ENCODE measurements at places on chromosomes 16 and 17.

DNA sequence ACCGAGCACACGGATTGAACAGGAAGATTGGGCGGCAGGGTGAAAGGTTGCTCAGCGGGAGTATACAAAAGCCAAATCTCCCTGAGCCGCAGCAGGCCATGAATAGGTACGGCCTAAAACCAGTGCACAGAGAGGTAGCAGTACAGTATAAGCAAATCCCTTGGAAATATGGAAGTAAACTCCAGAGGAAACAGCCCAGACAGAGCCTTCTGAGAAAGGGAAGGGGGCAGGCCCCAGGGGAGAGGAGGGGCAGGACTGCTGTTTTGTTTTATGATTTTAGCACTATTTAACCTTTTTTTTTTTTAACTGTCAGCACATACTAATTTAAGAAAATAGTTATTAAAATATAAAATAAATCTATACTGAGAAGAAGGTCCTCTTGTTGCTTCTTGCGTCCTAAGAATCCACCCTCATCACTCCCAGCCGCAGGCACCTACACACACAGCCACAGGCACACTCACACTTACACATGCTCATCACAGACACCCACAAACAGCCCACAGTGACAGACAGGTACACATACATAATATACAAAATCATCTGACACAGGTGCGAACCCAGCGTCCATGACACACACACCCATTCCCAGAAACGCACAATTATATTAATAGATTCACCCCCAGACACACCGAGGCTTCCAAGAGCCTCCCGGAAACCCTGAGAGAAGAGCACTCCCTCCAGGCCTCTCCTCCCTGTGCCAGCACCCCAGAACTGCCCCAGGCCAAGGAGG, 12.8 kb downstream of the PLXDC1 start:
- DNase-seq: no peak

DNA sequence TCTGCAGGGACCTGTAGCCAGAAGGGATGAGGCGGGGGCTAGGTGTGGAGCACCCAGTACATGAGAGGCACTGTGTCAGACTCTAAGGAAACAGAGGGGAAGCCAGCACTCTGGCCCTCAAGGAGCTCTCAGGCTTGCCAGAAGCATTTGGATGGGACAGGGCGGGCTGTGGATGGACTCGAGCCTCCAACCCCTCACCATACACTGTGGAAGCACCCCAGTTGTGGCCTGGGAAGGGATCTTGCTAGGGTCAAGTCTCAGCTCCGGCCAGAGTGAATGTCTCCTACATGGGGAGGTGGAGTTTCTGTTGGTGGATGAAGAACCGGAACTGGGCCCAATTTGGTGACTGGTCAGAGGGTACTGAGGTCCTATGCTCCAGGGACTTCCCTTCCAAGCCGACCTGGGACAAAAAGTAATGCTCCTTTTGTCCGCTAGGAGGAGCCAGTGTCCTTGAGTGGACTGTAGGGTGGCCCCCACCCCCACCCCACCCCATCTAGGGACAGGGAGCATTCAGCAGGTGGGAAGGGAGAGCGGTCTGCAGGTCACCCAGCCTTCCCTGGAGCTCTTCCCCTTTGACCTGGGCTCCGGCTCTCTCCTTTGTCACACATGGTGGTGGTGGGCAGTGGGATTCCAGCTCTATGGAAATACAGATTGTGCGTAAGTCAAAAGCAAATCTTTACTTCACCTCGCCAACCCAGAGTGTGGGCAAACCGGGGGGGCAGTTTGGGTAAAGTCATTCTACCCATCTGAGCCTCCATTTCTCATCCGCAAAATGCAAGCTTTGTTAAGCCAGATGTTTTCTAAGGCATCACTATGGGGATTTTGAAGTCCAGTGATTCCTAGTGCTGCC, 20.4 kb upstream of the PHB1 start:
- peak; percentile 2 for DNase-seq

DNA sequence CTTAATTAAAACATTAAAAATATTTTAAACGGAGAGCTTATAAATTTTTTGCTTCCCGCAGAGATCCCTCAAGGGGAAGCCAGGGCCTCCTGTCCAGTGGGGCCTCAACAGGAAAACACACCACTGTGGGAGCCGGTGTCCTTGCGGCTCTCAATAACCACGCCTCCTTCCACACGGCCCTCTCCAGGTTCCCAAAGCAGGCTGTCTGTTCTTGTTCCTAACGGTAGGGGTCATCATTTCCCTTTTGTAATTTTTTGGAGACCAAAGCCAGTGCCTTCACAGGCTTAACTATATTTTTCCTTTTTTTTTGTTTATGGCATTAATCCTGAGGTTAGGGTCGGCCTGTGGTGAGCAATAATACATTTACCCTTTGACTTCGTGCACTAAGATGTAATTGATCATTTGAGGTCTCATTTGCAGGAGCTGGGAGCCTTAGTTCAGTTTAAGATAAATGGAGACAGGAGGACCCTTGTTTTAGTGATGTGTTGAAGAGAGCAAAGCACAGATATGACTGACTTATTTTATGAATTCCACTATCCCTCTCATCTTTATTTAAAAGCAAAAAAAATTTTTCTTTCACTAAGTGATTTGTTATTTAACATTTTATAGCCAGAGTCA, 77.5 kb upstream of the N4BP1 start:
- peak; percentile 23 for DNase-seq

GRCh38 chr16:47449788-47450187, 11.1 kb downstream of the ITFG1 start:
- no peak for DNase-seq

GRCh38 chr16:2692948-2693651, 10.8 kb downstream of the KCTD5 start:
- DNase-seq: peak; percentile 44

DNA sequence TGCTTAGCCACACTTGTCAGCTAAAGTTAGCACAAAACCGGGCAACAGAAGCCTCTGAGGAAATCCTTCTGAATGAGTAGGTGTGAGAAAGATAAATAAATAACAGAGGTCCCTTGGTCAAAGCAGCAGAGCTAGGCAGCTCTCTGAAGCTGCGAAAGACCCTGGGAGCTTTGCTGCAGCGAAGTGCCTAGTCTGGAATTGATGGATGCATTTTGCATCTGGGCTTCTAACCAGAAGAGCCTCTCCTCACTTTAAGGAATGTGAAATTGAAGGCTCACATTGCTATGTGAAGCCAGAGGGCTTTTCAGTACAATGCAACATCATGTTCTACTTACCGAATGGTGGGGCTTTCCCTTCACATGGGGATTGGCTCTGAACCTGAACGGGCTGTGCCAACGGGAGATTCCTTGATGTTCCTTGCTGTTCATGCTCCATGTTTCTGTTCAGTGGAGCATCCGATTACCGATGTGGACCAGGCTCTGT, 274.6 kb downstream of the HS3ST3B1 start:
- no peak for DNase-seq

GRCh38 chr16:26330654-26331053, 638.9 kb downstream of the HS3ST4 start:
- DNase-seq: no peak

DNA sequence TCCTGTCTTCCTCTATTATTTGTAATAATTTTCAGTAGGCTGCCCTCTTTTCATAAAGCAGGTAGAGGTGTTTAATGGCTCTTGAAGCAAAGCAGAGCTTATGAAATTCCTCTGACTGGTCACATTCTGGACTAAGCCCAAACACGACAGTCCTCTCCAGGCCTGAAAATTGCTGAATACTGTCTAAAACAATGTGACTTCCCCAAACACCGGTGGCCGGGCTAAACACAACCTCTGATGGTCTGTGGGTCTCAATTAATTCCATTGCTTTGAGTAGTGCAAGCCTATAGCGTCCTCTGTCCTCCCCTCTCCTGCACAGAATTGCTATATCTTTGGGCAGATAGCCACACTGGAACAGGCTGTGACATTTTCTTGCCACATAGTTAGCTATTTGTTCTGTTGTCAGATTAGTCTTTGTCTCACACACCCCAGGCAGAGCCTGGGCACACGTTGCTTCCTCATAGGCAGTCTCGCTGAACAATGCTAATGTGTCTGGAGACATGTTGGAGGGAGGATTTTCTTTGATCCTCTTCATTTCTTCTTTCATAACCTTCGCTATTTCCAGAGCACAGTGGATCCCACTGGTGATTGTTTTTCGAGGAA, 10.8 kb upstream of the SLFN12L start:
- DNase-seq: no peak

DNA sequence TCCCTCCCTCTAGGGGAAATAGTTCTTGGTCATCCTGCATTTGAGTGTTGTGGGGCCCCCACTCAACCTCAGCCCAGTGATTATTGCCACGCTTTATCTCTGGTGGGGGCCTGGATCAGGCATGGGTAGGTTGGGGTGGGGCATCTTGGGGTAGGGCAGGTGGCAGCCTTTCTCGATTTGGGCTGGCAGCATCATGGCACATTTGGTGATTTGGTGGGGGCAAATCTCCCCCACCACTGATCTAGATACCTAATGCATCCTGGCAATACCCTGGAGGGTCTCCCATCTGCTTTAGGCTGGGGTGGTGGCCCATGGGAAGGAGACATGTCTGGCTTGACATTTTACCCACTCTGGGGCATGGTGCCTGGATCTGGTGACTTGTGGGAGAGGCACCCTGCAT, 40.2 kb downstream of the NLRP1 start:
- no peak for DNase-seq

- no peak for DNase-seq
These were observed 722 bp downstream of the RASL10B start for GRCh38 chr17:35731917-35732805.

DNA sequence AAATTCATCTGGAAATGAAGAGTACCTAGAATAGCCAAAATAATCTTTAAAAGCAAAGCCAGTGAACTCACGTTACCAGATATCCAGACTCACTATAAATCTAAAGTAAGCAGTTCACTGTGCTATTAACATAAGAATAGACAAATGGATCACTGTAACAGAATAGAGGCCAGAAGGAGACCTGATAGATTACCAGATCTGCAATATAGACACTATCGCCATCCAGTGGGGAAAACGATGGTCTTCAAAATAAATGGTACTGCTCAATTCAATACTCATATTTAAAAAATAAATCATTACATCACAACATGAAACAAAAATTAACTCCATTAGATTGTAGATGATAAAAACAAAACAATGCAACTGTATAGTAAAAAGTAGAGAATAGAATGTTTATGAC, 158.6 kb upstream of the CDH8 start:
- DNase-seq: no peak

DNA sequence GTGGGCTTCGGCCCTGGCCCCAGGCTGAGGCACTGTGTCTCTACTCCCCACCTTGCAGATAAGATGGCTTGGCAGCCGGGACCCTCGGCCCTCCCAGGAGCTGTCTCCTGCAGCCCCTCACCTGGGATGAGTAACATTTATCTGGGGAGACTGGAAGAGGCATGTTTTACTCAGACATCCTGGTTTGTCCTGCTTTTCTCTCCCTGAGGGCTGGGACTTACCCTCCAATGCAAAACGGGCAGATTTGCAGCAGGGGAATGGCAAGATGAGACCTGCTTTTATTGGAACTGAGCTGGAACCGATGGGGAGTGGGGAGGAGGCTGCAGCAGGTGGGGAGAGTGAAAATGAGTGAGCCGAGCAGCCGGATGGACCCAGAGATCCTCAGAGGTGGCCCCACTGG, 27.3 kb upstream of the UBE2G1 start:
- DNase-seq: no peak

DNA sequence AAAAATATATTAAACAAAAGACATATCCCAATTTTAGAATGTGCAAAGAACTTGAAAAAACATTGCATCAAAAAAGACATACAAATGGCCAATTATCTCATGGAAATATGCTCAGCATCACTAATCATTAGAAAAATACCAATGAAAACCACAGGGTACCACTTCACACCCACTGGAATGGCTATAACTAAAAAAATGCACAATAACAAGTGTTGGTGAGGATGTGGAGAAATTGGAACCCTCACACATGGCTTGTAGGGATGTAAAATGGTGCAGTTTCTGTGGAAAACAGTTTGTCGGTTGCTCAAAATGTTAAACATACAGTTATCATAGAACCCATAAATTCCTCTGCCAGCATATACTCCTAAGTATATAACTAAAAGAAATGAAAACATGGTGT, 796 bp upstream of the PSMB6 start:
- no peak for DNase-seq

DNA sequence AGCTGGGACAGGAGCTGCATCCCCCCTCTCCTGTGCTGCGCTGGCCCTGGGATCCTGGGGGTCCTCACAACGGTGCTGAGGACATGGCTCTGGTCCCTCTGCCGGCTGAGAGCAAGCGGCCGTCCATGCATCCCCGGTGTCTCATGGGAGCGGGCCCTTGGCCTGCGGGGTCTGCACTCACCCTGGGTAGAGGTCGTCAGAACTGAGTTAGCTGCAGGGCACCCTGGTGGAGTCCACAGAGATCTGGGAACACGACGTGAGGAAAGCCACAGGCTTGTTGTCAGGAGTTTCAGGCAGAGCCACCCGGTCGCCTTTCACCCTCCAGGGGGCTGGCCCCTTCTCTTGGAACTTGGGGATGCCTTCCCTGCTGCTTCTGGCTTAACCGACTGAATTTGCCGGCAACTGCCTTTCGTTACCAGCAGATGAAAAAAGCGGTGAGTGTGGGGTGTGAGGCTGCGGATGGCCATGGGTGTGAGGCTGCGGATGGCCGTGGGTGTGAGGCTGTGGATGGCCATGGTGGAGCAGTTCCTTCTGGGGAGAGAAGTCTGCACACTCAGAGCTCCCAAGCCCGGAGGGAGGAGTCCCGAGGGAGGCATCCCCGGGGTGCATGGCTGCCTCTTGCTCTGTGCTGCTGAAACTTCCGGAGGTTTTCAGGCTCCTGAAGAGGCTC, 81.7 kb downstream of the LMF1 start:
- DNase-seq: no peak

- no peak for DNase-seq
These were observed 292.4 kb upstream of the AXIN2 start for GRCh38 chr17:65853816-65854215.

GRCh38 chr17:17824119-17824782, 12.5 kb downstream of the SREBF1 start:
- no peak for DNase-seq

DNA sequence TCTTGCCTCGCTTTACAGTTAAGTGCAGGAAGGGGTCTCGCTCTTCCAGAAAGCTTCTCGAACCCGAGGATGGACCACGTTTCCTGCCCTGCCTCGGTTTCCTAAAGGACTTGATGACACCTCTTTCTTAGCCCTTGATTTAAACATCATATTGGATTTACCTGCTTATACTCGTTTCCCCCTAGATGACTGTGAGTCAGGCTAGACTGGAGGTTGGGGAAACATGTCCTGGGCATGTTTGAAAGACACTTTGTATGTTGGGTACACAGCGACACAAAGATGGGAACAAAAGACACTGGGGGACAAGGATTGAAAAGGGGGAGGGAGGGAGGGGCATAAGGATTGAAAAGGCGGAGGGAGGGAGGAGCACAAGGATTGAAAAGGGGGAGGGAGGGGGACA, 30.0 kb downstream of the SDK2 start:
- no peak for DNase-seq

All from retinal pigment epithelial cell (primary cell).